NK-92 treated with Interleukin-12 subunit alpha and Interleukin-12 subunit beta, amount 100 ng/mL, for 24 hours (cell line): ENCODE measurements at places on chromosomes 16 and 17.

DNA sequence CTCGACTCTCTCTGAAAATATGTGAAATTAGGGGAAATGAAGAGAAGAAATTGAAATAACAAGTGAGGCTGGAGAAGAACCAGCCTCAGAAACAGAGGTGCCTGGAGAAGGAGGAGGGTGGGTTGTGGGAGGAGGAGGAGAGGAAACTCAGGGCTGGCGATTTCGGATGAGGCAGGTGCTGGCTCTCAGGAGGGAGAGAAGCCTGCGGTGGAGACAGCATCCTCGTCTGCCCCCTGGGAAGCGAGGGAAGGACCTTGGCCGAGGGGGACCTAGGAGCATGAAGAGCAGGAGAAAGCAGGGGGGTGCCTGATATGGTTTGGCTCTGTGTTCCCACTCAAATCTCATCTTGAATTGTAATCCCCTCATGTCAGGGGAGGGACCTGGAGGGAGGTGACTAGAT lies 264.7 kb upstream of the TNRC6C start:
- DNase-seq, result no peak

GRCh38 chr16:67164599-67165061 lies at the start of gene HSF4:
Gene HSF4, plus strand, starts transcription at chr16:67164745. Its CDS starts 67 bp downstream, at chr16:67164812.
- no peak for DNase-seq

- DNase-seq, result no peak
These were observed 1.7 kb downstream of the SMARCD2 start for GRCh38 chr17:63840591-63841349.

DNA sequence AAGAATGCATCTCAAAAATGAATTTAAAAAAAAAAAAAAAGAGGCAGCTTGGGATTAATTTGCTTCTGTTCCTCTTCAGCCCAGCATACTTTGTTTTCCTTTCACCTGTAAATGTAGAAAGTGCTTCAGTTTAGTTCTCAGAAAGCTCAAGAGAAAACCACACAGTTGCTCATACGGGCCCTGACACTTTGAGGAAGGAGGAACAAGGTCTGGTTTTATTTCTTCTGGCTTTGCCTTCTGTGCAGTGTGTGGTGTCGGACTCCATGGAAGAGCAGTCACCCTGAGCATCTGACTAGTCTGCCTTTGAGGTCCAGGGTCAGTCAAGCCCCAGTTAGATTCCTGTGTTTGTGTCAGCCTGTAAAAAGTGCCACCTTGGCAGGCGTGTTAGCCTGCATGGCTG lies 27.6 kb downstream of the NMT1 start:
- no peak for DNase-seq
